ENCODE measurements at places on chromosomes 6 and 20. TPM values are rescaled to one million over a fixed set of nuclear protein-coding genes. Genes with fewer than 3 reads are reported as not detected.

- DNase-seq, result no peak
Observed at GRCh38 chr6:43776115-43776798, 6.2 kb downstream of the VEGFA start.

DNA sequence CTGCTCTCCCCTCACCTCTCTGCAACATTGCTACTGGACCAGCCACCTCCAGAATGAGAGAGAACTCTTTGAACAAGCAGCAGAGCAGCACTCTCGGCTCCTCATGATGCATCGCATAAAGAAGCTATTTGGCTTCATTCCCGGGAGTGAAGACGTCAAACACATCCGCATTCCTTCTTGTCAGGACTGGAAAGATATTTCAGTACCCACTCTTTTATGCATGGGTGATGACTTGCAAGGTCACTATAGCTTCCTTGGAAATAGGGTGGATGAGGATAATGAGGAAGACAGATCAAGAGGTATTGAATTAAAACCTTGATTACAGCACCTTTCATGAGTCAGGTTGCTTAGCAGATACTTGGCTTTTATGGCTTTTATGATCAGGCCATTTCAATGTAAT lies 4.3 kb downstream of the CALHM4 start:
- DNase-seq, result no peak

- DNase-seq, result no peak
Observed at GRCh38 chr6:110581679-110582078, 105.3 kb upstream of the SLC22A16 start.

DNA sequence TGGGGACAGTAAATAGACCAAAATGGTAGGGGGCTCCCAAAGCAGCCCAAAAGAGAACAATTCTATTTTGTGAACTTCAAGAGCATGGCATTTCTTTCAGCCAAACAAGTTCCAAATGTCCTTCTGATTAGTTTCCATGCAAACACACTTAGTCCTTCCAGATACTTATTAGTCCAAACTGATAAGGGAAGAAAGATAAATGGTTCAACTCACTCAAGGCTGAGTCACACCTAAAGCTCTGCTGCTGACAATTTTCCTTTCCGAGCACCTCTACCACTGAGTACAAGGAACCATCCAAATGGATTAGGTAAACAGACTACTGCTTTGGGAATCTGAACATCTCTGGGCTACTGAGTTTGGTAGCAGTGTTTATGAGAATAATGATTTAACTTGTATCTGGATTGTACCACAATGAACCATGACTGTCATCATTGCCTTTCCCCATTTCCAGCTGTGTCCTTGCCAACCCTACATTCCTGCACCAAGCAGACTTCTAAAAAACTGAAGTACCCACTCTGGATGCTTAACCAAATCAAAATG lies 71.2 kb downstream of the TNFRSF21 start:
- DNase-seq, result no peak

- no peak for DNase-seq
Observed at GRCh38 chr6:34341481-34341971, 50.9 kb downstream of the NUDT3 start.

DNA sequence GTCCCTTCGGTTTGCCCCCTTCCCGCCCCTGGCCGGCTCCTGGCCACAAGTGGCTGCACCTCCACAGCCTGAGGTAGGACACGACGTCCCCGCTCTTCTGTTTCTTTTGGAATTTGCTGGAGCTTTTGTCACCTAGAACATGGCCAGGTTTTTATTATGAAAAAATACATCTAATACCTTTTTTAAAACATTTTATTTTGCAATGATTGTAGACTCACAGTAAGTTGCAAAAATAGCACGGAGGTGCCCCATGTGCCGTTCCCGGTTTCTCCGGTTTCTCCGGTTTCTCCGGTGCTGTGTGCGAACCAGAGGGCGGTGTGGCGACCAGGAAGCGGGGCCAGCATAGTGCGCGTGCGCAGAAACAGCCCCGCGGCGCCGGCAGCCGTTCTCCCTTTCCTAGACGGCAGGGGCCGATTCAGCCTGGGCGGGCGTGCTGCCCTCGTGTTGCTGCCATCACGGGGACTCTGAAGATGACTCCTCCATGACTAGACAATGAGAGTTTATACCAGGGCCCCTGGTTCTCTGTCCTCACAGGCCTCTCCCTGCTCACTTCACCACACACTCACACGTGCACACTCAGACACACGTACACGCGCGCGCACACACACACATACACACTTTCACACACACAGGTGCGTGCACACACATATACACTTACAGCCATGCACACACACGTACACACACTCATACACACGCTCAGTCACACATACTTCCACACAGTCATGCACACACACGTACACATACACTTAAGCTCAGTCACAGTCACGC lies 102.1 kb downstream of the TMEM242 start:
- peak; percentile 74 for DNase-seq

DNA sequence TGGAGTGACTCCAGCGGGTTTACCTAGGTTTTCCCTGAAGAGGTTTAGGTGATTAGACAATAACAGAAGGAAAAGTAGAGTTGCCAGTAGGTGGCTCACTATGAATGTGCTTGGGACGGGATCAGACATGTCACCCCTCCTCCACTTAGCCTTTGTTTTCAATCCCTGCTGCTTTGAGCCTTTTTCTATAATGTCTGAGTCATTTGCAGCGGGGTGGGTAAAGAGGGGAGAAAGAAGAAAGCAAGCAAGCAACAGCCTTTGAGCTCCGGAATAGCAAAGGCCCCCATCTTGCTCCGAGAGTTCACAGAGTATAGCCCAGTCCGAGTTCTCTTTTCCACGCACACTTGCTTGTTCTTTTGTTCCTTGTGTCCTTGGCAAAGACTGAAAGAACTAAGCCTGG lies 129.1 kb downstream of the PACRG start:
- no peak for DNase-seq

DNA sequence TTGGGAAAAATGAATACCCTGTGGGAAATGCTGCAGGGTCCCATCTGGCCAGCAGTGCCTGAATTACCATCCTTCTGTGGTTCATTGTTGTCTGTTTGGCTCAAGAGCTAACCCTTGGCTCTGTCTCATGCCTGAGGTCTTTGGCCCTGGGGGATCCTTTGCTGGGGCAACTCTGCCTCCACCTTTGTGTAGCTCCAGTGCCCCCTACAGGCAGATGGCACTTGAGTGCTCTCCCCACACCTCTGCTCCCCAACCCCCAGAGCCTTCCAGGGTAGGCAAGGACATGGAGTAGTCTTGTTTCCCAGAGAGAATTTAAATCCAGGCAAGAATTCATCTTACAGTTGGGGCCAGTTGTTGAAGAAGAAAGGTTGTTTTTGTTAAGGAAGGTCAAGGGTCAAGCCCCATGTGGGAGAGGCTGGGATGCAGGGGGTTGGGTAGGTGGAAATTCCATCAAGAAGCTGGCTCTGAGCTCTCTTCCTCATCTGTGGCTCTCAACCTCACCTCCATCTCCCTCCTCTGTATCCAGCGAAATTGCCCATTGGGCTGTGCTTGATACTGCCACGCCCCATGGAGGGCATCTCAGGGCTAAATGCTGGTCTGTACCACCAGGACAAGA lies 44.2 kb downstream of the ZNF831 start:
- no peak for DNase-seq

DNA sequence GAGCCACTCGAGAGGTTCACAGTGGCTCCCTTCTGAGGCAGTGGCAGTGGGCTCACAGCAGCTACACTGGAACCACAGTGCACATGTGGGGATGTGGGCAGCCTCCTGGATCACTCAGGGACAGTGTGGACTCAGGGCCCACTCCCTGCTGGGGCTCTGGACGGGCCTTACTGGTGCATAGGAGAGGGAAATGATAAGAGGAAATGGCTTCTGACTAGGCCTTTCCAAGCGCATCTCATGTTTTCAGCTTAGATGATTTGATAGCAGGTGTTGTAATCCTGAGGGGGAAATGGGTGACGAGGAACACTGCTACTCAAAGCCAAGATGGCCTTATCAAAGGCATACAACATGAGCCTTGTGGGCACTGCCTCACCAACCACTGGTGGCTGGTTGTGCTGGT lies 44.0 kb downstream of the PANK2 start:
- no peak for DNase-seq

DNA sequence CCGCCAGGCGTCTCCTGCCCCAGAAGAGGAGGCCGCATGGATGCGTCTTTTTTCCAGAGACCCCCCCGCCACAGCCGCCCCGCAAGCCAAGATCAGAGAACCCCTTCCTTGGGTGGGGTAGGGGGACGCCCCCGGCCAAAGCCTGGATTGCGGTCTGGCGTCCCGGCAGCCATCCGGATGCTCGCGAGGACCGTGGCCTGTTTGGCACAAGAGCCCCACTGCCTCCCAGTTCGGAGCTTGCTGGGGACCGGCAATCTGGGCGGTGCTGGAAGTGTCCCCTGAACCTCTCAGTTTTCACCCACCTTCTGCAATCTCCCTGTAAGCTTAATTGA lies 924 bp downstream of the FAM162B start:
- DNase-seq, result no peak

- no peak for DNase-seq
Observed at GRCh38 chr6:88612631-88613030, 350.8 kb downstream of the RNGTT start.

- DNase-seq, result no peak
Observed at GRCh38 chr6:111791415-111791814, 81.8 kb downstream of the FYN start.

- DNase-seq, result no peak
Observed at GRCh38 chr20:36677422-36677771, 31.4 kb upstream of the SLA2 start.

Gene SGK2
- 27.9 TPM for polyA plus RNA-seq

Gene CLVS2
- 0.12 TPM for polyA plus RNA-seq

Gene DPPA5
- polyA plus RNA-seq, result not detected
